ENCODE measurements at places on chromosomes 6 and 20.

GRCh38 chr20:50913690-50914375, 17.4 kb downstream of the ADNP start:
- DNase-seq: no peak

DNA sequence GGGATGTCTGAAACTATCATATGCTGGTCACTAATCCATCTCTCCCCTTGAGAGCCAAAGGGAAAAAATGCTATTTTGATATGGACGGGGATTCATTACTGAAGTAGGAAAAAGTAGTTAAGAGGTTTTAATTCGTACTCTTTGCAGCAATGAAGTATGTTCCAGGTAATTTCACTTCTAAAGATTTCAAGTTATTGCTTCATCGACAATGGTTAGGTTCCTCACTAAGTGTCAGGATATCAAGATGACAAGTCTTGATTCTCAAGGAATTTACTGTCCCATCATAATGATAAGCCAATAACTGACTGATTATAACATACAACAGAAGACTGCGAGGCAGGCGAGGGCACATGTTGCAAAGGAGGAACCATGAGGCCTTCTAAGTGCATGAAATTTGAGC, 57.0 kb downstream of the GMDS start:
- DNase-seq: no peak

DNA sequence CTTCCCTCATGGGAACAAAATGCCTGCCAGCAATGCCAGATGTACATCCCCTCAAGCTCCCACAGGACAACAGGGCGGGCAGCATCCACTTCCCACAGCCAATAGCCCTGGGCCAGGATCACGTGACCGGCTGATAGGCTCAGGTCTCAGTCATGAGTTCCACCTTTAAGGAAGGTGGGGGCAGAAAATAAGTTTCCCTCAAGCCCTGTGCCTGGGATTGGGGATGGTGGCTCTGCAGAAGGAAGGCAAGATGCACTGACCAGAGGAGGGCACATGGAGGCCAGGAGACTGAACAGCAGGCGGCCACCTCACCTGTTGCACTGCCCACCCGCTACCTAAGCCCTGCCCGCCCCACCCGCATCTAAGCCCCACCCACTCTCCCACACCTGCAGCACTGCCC, 149.1 kb downstream of the BMP7 start:
- DNase-seq: no peak

GRCh38 chr6:138652824-138653223, 120.7 kb upstream of the CCDC28A start:
- DNase-seq: no peak

- DNase-seq: no peak
Measured at GRCh38 chr6:55511122-55511800, 67.7 kb downstream of the HMGCLL1 start.

DNA sequence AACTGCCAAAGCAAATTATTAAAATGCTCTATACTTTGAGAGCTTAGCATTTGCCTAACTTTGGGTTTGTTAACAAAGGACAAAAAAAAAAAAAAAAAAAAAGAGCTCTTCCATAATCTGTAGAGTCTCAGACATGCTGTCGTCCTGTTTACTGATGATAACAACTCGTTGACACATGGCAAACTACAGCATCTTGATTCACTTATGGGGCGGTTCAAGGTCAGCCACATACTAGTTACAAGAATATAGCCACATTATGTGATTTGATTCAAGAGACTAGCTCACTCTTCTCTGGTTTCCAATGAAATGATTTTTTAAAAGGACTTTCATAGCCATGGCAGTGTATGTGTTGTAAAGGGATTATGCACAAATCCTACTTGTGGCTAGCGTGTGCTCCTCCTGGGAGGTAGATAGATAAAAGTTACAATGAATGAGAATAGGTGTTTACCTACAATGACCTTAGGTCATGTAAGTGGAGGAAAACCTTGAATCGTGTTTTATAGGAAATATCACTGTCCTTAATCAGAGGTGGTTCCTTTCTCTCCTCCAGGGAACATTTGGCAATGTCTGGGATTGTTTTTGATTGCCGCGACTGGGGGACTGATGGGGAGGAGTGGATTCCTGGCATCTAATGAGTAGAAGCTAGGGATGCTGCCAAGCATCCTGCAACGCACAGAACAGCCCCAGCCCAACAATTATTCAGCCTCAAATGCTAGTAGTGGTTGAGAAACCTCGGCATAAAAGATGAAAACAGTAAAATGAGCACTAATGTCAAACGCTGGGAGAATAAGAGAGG, 969.2 kb upstream of the SLC35B3 start:
- no peak for DNase-seq

- no peak for DNase-seq
Measured at GRCh38 chr20:8507231-8507630, 375.2 kb downstream of the PLCB1 start.

- DNase-seq: no peak
Measured at GRCh38 chr6:30829639-30830255, 54.6 kb upstream of the DDR1 start.

- DNase-seq: no peak
Measured at GRCh38 chr6:31096656-31097055, 15.7 kb downstream of the C6orf15 start.

GRCh38 chr6:89797317-89797716, 22.3 kb downstream of the MDN1 start:
- DNase-seq: no peak

DNA sequence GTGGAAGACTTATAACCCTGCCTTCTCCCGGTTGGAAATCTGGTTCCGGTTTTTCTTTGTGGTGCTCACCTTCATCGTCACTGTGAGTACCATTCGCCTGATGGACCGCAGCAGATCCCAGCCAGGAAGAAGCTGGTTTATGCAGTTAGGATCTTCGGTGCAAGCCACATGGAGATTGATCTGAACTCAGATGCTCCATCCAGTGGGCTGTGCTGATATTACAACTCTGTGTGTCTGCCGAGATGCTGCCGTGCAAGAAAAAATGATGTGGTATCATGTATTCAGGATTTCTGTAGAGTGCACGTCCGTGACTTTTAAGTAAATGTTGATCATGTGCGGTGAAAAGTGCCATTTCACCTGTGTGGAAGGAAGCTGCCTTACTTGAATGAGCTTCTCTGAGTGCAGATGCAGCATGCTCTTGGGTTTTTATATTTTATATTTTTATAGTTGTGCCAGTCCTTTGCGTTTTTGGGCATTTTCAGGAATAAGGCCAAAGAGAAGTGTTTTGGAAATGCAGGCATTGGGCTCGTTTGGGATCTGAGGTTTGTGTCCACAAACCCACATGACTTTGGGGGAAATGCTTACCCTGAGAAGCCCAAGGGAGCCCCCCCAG, 39.2 kb downstream of the DYNLT1 start:
- peak; percentile 72 for DNase-seq
